NCI-H460 (cell line): ENCODE measurements at places on chromosomes 3 and 15.
A peak's percentile ranks its signal among the peaks of the same experiment; 100 is the strongest.

GRCh38 chr3:62525281-62525680 is 151.9 kb upstream of the FEZF2 start:
- DNase-seq = no peak

- no peak for DNase-seq
Measured at GRCh38 chr3:10973046-10973595, 19.4 kb upstream of the SLC6A1 start.

DNA sequence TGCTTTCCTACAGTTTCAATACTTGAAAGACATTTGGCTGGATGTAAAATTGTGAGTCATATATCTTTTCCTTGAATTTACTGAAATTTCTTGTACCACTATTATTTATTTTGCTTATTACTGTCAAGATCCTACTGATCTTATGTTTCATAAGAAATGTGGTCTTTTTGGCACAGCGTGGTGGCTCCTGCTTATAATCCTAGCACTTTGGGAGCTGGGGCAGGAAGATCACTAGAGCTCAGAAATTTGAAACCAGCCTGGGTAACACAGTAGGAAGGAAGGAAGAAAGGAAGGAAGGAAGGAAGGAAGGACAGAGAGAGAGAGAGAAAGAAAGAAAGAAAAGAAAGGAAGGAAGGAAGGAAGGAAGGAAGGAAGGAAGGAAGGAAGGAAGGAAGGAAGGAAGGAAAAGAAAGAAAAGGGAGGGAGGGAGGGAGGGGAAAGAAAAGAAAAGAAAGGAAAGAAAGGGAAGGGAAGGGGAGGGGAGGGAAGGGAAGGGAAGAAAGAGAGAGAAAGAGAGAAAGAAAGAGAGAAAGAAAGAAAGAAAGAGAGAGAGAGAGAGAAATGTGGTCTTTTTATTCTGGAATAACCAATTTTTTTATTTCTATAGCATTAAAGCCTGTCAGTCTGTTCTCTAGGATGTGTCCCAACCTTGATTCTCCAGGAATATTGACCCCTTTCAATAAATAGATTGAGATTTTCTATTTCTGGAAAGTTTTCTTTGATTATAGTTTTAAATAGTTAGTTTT is 572.0 kb upstream of the TGFBR2 start:
- no peak for DNase-seq

DNA sequence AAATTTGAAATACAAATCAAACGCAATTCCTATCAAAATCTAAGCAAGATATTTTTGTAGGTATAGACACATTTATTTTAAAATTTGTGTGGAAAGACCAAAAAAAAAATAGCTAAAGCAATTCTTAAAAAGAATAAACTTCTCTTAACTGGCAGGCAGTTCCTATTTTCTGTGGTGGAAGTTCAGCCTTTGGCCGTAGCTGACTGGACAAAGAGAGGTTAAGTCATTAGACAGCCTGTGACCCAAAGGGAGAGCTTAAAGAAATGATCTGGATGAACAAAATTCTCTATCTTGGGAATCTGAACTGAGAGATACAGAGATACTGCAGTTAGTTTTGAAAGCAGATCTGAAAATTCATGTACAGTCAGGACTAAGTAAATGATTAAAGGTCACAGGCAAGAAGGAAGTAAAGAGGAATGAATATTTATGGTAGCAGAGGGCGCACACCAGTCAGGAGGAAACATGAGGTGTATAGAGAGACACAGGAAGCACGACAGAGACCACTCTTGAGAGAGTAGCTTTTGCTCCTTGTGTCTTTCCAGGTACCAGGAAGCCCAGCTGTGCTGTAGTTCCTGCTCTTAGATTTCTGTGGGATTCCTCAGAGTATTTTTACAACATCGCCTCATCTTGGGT is 57.5 kb downstream of the TPRG1 start:
- DNase-seq = no peak

GRCh38 chr15:67834581-67835296 is 5.1 kb downstream of the RNU6-1 start:
- DNase-seq = no peak

DNA sequence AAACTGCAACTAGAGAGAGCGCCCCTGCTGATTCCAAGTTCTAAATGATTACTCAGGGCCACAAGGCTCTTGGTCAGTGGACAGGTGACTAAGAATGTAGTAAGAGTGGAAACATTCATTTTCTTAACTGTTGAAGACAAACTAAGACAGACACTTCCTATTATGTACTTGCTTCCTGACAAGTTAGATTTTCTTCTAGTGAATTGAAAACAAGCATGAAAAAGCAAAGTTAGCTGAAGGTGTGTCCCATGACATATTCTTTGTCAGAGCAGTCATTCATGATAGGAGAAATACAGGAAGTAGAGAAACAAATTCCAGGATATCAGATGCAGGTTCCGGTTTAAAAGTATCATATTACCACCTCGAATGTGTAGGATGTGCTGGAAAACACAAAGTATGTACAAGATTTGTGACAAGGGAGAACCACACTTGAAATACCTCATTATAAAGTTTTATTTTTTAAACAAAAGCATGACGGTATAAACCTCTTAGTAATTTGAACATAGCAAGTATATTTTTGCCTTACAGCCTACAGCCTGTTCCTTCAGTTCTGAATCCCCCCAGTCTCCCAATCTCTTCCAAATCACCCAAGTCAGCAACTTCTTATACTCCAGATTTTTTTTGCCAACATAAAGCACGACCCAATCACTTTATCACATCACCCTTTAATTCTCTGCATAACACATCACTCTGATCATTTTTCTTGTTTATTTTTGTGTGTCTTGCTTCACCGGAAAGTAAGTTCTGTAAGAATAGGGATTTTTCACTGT is 6.2 kb downstream of the TSPAN3 start:
- DNase-seq = no peak

DNA sequence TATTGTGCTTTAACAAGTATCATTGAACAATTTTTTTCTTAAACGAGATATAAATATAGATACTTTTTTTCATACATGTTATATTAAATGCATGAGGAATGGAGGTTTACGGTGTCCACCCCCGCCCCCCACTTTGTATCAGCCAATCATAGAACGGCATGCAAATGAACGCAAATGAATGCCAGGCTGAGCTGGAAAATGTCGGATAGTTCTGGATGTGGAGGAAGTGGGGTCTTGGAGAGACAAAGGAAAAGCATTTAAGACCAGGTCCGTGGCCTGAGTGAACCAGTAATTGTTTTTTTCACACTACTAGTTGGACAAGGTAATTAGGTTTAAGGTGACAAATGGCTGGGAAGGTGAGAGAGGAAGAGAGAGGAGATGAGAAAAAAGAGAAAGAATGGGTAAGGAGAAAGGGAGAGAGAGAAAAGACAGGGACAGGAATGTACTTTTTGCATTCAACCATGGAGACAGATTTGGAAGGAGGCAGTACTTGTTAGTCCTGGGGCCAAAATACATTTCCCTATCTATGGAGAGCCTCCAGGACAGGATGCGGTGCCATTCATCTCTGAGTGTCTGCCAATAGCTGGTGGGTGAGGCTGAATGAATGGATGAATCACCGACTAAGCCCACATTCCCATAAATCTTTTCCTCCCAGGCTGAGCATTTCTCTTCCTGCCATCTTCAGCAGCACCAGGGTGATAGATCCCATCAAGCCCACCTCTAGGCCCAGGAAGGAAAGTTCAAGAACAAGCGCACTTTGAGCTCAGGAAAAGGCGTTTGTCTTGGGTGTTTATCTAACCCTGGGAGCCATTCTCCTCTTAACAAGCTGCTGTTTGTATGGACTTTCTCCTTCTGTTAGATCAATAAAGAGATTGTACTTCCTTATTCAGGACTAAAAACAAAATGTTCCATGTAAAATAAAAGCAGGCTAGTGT is 1.4 kb upstream of the RAD18 start:
- no peak for DNase-seq

GRCh38 chr15:34701536-34701935 is 53.3 kb downstream of the GJD2 start:
- DNase-seq = no peak

DNA sequence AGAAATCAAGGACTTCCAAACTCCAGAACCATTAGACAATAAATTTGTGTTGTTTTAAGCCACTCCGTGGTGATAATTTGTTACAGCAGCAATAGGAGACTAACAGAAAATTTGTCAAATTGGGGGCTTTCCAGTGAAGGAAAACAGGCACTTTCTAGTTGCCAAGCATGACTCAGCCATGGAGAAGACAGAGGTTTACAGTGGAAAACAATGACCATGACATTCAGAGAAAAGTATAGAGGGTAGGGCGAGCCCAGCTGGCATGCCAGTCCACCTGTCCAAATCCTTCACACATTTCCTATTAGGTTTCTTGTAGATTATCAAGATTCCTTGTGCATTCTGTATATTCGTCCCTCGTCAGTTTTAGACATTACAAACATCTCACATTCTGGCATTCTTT is 24.9 kb downstream of the SLCO2A1 start:
- DNase-seq = no peak

GRCh38 chr3:197546307-197547085 is 9.3 kb downstream of the BDH1 start:
- no peak for DNase-seq

- peak; percentile 77 for DNase-seq
Measured at GRCh38 chr3:151838574-151839312, 24.8 kb downstream of the AADAC start.

DNA sequence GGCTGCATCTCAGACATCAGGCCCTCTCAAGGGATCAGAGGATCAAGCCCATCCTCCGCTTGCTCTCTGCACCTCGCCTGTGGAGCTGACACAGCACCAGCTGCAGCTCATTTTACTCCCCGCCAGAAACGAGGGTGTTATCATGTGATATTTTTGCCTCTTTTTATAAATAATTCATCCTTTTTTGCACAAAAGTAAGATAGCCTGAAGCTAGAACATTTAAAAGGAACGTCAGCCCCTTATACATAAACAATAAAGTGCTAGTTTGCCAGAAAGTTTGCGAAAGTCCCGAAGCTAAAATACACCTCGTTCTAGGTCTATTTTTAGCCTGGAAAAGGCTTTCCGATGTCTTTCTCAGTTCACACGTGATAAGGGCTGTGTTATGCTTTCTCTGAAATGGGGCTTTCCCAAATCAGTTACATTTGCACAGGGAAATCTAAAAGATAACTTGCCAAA is 9.6 kb upstream of the FAM174B start:
- no peak for DNase-seq

DNA sequence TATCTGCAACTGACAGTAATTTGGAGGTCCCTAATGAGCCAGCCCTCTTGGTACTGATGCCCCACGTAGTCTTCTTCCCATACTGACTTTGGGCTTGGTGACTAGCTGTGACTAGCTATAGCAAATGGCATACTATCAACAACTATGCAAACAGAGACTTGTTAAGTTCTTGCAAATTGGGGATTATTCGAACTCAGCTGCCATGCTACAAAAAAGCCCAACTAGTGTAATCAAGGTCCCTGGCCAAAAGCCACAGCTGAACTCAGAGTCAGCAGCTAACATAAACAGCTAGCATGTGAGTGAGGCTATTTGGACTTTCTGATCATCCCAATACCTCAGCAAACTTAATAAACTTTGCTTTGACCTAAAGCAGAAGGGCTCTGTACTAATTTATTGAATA is 121.2 kb upstream of the PLXND1 start:
- no peak for DNase-seq

DNA sequence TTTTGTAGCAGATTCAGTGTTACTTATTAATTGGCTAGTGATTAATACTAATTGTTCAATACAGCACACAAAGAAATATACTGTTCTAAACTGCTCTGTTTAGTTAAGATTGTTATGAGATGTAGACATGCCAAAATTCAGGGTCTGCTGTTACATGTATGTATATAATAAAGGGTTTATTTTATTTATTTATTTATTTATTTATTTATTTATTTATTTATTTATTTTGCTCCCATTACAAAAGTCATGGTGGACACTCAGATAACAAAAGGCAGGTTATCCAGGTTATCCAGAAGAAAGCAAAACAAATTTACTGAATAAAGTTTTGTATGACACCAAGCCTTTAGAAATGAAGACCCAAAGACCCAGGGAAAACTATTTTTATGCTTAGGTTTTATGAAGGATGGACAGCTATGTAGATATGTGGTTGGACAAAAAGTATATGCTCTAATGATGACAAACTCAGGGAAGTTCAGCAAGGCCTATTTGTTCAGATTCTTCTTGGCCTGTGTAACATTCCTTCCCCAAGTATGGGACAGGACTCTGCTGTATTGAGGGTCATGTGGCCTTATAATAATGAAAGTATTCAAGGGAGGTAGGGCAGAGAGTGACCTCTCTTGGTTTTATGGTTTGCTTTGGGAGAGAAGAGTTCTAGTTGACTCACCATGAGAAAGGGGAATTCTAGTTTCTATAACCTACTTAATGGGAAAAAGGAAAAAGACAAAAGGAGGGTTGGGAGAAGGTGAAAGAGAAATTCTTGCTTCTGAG is 1056.8 kb downstream of the ROBO2 start:
- no peak for DNase-seq

DNA sequence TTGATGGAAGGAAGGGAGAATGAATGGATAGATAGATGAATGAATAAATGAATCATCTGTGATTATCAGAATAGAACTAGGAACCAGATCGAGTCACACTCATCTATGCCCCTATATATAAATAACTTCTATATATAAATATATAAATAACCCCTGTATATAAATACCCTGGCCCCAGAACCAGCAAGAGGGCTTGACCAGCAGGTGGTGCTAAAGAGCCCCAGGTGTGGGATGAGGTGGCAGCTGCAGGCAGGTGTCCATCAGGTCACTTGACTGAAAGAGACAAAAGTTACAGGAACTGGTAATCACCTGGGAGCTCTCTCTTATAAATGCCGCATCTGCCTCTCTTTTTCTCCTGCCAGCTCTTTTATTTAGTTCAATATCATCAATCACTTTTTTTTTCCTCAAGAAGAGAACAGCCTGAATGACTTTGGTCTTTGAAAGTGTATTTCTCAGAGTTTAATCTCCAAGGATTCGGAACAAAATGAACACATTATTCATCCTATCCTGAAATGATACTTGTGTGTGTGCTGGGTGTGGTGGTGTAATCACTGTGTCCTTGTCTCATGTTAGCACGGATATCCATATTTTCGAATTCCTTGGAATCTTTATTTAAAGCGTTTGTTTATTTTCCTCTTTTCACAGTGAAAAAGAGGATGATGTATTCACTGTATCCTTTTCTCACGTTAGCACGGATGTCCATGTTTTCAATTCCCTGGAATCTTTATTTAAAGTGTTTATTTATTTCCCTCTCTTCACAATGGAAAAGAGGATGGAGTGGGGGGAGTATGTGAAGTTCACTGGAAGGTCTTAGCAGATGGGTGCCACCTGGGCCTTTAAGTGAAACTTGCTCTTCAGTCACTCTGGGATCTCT is 35.4 kb upstream of the ATG7 start:
- DNase-seq = peak; percentile 44

- no peak for DNase-seq
Measured at GRCh38 chr3:120560304-120561250, 35.6 kb upstream of the NDUFB4 start.

- no peak for DNase-seq
Measured at GRCh38 chr15:60005352-60006202, 1.5 kb downstream of the FOXB1 start.
